EH (cell line): ENCODE measurements at places on chromosomes 6 and 20.

- DNase-seq, result no peak
These were observed 47.5 kb upstream of the JAG1 start for GRCh38 chr20:10721137-10721896.

GRCh38 chr20:51768759-51769517 lies 748 bp upstream of the ATP9A start:
- no peak for DNase-seq

DNA sequence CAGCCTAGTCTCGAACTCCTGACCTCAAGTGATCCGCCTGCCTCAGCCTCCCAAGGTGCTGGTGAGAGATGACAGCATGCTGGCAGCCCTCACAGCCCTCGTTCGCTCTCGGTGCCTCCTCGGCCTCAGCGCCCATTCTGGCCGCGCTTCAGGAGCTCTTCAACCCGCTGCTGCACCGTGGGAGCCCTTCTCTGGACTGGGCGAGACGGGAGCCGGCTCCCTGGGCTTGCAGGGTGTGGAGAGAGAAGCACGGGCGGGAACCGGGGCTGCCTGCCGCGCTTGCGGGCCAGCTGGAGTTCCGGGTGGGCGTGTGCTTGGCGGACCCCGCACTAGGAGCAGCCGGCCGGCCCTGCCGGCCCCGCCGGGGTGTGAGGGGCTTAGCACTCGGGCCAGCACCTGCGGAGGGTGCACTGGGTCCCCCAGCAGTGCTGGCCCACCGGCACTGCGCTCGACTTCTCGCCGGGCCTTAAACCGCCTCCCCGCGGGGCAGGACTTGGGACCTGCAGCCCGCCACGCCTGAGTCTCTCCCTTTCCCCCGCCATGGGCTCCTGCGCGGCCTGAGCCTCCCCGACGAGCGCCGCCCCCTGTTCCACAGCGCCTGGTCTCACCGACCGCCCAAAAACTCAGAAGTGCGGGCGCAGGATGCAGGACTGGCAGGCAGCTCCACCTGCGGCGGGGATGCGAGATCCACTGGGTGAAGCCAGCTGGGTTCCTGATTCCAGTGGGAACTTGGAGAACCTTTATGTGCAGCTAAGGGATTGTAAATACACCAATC lies 31.5 kb upstream of the RANBP9 start:
- no peak for DNase-seq

DNA sequence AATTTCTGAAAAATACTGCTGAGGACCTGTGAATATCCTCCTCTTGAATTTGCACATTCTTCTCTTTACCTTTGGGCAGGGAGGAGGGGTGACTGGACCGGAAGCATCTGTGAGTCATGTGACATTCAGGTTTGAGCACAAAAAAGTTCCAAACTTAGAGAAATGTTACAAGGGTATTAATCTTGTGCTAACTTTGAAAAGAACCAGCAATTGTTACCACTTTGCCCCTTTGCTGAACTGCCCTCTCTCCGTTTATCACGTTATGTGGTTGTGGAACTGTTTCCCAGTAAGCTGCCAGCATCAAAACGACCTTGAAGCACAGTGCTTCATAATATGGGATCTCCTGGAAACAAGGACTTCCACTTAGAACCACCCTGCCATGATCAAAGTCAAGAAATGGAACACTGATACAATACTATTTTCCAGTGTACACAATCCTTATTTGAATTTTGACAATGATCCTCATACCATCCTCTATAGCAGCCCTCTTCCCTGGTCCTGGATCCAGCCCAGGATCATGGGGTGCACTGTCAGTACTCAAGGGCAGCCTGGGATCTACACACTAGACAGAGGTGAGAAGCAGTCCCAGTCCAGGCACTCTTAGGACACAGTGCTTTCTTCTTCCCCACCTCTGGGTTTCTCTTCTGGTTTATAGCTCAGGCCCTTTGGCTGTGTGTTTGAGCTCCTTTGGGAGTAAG lies 2.3 kb upstream of the TUBB1 start:
- no peak for DNase-seq

- DNase-seq, result no peak
These were observed 31.0 kb downstream of the RNASET2 start for GRCh38 chr6:166925141-166925996.

DNA sequence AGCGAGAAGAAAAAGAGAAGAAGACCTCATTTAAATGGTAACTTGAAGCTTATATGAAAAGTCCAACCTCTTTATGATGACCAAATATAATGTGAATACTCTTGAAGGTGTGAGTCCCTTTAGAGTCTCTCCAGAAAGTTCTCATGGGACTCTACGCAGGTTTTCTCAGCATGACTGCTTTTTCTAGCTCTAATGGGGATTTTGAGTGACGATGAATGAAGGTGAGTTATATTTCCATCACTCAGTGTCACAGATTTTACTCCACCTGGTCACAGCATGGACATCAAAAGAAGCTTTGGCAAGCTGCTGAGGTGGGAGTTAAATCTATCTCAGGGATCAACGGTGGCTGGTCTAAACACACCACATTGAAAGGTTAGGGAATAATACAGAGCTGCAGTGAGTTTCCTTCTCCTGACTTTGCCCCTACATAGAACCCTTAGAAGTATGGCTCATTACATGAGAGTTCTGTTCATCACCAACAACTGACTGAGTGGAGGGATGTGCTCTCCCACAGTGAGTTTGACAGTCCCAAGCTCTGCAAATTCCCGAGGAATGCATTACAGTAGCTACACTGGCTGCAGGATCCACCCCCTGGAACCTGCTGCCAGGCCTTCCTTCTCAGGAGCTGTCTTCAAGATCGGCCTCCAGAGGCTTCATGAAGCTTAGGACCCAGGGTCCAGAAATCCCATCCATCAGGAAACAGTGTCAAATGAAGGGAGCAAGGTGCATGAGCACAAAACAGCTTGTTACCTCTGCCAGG lies 126.8 kb downstream of the FOXC1 start:
- peak; percentile 13 for DNase-seq

- DNase-seq, result peak; percentile 7
These were observed 6.8 kb downstream of the NOX3 start for GRCh38 chr6:155448668-155449449.

GRCh38 chr6:109238396-109238795 lies 143.1 kb downstream of the CEP57L1 start:
- no peak for DNase-seq

- peak; percentile 64 for DNase-seq
These were observed 40.8 kb downstream of the ZFAND3 start for GRCh38 chr6:37860226-37860839.

DNA sequence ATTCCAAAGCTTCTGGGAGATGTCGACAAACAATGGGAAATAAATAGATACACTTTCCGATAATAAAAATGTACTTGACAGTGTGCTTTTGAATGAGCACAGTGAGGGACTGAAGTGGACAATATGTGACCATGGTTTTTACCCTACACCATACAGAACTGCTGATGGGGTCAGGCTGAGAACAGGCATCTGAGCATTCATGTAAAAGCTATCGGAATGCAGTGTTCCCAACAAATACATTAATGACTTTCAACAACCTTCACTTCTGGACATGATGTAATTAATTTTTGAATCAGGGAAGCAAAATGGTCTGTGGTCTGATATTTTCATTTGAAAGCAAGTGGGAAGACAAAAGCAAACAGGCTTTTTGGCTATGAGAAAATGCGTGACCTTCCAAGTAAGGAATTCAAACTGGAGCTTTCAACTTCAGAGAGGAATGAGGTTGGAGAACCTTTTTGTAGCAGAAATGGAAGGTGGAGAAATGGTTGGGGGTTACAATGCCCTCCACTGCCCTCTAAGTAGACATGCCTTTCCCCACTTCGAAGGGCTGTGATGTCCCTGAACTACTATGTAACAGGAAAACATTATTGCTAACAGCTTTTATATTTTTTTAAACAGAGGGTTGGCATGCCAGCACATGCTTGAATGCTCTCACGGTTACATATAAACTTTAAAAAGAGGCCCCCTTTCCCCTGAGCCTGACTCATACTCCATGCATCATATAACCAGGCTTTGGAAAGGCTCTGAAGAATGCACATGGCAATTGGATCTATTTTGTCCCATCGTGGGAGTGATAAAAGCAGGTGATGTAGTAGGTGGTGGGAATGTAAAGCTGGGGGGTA lies 203.5 kb upstream of the CITED2 start:
- DNase-seq, result peak; percentile 92

- no peak for DNase-seq
These were observed 25.9 kb upstream of the PRELID3B start for GRCh38 chr20:59068534-59068933.

GRCh38 chr6:168791917-168792316 lies 350.9 kb downstream of the SMOC2 start:
- no peak for DNase-seq

- DNase-seq, result peak; percentile 70
These were observed 9.8 kb downstream of the NFATC2 start for GRCh38 chr20:51532577-51533191.

DNA sequence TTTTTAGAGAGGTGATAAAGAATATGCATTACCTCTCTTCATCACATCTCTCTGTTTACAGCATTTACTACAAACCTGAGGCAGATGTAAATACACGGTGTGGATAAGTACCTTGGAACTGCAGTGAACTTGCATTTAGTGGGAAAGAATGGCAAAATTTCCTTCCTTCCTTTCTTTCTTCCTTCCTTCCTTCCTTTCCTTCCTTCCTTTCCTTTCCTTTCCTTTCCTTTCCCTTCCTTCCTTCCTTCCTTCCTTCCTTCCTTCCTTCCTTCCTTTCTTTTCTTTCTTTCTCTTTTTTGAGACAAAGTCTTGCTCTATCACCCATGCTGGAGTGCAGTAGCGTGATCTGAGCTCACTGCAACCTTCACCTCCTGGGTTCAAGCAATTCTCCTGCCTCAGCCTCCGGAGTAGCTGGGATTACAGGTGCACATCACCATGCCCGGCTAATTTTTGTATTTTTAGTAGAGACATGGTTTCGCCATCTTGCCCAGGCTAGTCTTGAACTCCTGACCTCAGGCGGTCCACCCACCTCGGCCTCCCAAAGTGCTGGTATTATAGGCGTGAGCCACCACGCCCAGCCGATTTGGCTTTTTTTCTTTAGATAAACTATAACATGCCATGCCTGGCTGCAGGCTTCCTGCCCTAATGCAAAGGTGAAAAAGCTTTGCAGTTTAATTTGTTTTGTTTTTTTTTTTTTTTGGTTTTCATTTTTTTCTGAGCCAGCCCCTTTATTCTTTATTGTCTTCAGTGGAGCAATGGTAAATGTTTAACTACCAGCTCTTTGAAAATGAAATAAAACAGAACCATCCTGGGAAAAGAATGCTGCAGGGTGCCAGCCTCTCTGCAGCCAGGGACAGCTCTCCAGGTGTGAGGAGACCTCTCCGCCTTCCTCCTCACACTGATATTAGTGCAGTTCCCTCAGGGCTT lies 64.2 kb upstream of the NEDD9 start:
- no peak for DNase-seq
